NCI-H1694 treated with DMSO at 0.1 percent for 48 hours (cell line): ENCODE measurements at places on chromosomes 7 and 10.

- no peak for DNase-seq
Measured at GRCh38 chr7:43880596-43880995, 11.3 kb upstream of the MRPS24 start.

DNA sequence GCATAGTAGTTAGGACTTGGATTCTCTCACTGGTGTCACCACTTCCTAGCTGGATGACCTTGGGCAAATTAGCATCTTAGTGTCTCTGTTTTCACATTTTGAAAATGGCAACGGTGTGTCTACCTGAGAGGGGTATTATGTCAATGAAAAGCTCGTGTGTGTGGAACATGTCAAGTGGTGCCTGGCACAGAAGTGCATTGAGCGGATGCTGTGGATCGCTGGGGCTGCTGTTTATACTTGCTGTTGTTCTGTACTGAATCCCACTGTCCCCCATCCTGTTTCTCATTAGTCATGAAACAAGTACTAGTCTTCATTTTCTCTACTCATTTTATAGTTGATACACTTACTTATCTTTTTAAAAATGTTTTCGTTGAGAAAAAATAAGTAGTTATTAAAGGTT is 26.1 kb downstream of the RBM33 start:
- no peak for DNase-seq

DNA sequence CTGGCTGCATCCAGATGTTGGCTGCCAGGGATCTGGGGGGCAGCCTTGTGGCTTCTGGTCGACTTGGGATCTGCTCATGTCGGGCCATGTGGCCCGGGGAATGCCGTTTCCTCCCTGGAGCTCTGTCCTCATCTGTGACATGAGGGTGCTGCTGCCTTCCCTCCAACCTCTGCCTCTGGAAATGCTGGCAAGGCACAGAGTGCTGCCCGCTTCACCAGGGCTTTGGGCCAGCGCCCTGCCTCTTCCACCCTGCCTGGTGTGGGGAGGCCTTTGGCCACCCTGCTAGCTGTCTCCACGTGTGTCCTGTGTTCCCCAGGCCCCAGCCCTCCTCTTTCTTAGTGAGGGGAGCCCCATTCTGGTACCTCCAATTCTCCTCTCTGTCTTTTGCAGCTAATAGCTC is 5.8 kb upstream of the SMARCD3 start:
- no peak for DNase-seq

DNA sequence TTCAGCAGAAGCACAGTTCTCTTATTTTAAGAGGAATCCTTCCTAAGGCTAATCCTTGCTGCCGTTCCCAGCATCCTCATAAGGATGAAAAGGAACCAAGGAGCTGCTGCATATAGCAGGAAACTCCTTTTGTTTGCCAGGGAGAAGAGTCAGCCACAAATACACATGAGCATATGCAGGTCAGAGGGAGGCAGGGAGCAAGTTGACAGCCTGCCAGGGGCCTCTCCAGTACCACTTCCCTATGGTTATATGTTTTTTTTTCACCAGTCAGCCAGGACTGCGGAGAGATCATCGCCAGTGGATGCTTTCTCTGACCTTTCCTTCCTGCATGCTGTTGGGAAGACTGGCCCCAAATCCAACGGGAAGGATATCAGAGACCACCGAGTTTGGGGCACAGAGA is 39.8 kb downstream of the SLC35B4 start:
- no peak for DNase-seq

- DNase-seq = no peak
Measured at GRCh38 chr7:46993396-46993795, 588.5 kb downstream of the TNS3 start.

GRCh38 chr7:45921699-45922519 is 837 bp upstream of the IGFBP3 start:
- DNase-seq = no peak

GRCh38 chr7:418636-419280 is 100.9 kb downstream of the PDGFA start:
- no peak for DNase-seq

DNA sequence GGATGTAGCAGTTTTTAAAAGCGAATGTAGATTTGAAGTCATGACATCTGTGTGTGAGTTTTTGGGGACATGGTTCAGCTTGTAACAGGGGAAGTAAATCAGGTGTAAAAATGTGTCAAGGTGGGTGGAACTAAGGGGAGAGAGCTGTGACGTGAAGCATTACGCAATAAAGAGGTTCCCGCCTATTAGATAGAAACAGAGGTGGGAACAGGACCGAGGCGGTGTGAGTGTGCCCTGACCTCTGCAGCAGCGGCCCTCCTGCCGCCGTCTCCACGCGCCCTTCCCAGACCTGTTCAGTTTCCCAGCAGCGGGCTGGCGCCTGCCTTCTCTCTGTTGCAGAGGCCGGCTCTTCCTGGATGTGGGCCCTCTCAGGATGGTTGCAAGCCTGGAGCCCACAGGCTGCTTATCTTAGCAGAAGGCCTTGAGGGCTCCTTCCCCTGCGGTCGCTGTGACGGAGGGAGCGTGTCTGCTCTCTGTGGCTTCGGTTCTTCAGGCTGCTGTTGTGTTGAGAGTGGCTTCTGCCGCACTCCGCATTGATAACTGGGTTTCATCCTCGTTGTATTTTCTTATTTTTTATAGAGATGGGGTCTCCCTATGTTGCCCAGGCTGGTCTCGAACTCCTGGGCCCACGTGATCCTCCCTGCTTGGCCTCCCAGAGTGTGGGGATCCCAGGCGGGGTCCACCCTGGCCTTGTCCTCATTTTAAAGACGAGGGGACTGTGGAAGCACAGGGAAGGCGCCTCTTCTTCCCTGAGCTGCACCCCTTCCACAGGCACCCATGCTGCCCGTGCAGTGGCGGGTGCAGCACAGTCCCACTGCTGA is 65.0 kb downstream of the DNAJB6 start:
- no peak for DNase-seq

- no peak for DNase-seq
Measured at GRCh38 chr10:20970708-20971107, 73.6 kb upstream of the NEBL start.

GRCh38 chr7:106927536-106927935 is 62.5 kb downstream of the PIK3CG start:
- DNase-seq = no peak

DNA sequence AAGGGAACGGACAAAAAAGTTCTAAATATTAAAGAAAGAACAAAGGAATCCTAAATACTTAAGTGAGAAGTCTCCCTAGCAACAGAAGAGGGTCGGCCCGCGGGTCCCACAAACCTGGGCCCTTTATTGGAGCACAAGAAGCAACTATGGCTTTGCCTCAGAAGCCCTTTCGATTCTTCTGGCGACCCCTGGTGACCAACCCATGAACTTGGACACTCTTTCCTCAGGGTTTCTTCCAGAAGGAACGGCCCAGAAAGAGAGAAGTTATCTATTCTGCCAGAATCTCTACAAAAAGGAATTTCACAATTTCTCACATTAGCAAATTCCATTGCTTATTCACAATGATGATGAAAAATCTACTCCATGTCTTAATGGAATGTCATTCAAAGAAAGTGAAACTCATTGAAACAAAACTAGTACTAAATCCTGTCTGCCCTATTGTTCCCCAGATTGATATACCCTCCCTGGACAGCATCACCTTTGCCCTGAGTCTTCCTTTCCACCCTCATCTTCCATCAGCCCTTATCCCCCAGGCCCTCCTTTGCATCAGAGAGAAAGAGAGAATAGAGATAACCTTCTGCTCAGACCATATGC is 43.7 kb downstream of the CPVL start:
- peak; percentile 52 for DNase-seq

GRCh38 chr7:103996017-103996551 is 6.6 kb upstream of the RELN start:
- DNase-seq = no peak

- DNase-seq = peak; percentile 89
Measured at GRCh38 chr7:124085179-124085578, 52.3 kb upstream of the TMEM229A start.

DNA sequence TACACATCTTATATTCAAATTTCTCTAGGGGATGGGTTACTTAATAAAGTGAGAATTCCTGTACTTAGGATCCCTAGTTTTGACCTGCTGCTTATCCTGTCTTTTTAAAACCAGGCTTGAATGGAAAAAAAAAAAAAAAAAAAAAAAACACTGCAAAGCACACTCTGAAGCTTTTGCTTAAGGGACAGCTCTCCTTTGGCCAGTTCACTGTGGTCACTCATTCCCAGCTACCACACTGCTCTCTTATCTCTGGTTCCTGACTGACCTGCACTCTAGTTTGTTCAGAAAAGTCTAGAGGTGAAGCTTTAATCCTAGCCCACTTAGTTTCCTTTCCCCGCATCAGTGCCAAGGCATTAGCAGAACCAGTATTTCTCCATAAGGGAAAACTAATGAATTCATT is 82.4 kb downstream of the CADPS2 start:
- no peak for DNase-seq

GRCh38 chr10:73168465-73168803 is 515 bp downstream of the FAM149B1 start:
- no peak for DNase-seq

DNA sequence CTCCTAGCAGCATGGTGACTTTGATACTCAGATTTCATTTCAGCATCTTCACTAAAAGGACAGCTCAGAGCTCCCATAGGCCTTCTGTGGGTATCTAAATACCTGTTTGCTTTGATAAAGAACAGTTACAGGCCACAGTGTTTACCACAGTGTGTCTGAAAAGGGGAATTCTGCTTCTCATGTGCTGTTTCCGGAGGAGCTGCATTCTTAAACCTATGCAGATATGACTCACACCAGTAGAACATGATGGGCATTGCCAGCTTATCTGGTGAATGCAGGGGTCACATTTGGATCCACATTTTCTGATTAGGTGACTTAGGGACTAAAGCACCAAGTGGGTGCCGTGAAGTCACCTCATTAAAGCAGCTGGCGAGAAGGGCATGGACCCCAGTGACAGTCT is 52.6 kb downstream of the TRRAP start:
- DNase-seq = no peak

- no peak for DNase-seq
Measured at GRCh38 chr10:103569896-103570295, 76.4 kb downstream of the NEURL1 start.

DNA sequence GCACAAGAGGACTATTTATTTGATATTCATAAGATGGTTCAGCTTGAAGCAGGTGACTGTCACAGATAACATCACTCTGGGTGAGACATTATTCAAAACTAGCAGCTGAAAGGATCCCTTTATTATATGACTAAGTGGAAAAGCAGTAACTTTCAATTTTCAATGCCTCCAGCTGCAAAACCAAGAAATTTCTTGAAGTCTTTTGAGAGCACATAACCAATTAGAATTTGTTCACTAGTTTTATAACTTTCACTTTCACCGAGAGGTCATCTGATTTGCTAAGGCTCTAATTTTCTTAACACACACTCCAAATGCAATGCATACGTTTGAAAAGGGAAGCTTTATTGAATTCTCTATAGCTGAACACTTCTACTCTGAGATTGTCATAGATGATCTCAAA is 88.6 kb upstream of the KLF14 start:
- no peak for DNase-seq

- DNase-seq = no peak
Measured at GRCh38 chr10:50422259-50422658, 170.9 kb upstream of the ASAH2 start.

GRCh38 chr10:112247791-112248190 is 35.4 kb upstream of the TECTB start:
- no peak for DNase-seq

- DNase-seq = no peak
Measured at GRCh38 chr10:14852236-14852635, 14.1 kb downstream of the HSPA14 start.

GRCh38 chr10:70785190-70785589 is at the start of gene TBATA:
Gene TBATA (minus strand): TSS chr10:70785377. CDS start chr10:70783379, 1,998 bp downstream.
- DNase-seq = no peak

DNA sequence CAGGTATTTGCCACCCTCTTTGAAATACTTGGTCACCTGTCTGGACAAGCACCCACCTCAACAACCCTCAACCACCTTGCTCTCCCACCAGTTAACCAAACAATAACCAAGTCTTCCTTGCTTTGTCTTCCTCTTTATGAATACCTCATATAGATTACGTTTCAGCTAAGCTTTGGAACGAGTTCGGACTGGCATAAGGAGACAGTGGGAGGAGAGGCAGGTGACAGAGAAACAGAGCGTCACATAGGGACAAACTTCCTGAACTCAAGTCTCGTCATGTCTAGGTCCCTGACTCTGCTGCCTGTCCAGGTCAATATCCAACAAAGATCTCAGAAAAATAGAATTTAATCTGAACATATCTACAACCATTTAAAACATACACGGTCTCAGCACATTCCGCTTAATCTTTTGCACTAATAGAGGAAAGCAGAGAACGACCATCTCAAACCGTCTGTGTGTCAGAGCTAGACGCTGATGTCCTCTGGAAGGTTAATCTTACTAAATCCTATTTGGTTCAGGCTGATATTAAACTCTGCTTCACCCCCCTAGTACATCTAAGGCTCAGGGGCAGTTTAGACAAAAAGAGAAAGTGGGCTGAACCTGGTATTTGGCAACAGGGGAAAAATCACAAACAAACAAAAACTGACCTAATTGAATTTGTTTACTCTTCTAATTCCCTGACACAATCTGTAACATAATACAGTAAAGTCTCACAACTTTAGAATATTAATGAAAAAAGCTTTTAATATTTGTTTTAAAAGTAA is 26.4 kb upstream of the SVOPL start:
- no peak for DNase-seq

GRCh38 chr7:108012499-108013430 is 9.8 kb upstream of the LAMB1 start:
- DNase-seq = no peak

DNA sequence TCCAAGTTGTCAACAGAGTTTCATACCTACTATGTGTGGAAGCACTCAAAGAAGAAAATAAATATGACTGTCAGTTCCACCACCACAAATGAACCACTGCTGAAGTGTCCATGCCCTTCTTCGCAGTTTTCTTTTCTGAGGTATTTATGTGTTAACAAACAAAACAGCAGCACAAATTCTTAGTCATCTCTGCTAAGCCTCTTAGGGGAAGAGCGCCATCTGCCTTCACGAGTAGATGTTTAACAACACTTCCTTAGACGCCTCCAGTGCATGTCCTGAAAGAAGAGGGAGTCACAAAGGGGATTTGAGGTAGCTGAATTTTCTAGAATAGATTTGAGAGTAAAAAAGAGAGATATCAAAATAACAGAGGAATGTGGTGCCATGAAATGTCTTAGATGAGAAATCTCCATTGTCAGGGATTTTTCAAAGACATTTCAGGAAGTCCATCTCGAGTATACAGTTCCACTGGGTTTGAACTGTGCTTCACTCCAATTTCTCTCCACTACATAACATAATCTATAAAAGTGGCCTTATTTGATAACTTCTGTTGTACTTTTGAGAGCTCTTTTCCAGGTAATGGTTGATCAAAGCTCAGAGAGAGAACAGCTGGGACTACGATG is 775.3 kb upstream of the POM121L12 start:
- peak; percentile 3 for DNase-seq

GRCh38 chr10:17880601-17881000 is 71.1 kb upstream of the SLC39A12 start:
- DNase-seq = no peak

DNA sequence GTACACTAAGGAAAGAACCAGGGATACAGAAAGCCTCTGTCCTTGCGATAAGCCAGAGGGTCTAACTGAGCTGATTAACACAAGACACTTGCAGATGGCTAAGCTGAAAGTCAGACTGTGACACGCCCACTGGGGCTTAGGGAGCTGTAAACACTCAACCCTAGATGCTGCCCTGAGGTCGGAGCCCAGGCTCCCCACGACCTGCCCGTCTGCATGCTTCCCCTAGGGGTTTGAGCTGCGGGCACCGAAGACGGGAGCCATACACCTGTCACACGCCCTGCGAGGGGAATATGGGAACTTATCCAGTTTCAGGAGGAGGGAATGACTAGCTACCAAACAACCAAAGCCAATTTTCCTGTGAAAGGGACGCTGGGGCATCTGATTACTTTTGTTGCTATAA is 96.0 kb downstream of the HTR5A start:
- no peak for DNase-seq

GRCh38 chr10:4807761-4808507 is 18.1 kb upstream of the AKR1E2 start:
- no peak for DNase-seq
